Right lung (tissue), 10 donors: ENCODE measurements at places on chromosomes 1 and 21.

GRCh38 chr1:60151311-60151710 lies 77.7 kb upstream of the C1orf87 start:
- DNase-seq = no peak

- no peak for DNase-seq
Measured at GRCh38 chr1:210908257-210908656, 225.7 kb downstream of the KCNH1 start.

DNA sequence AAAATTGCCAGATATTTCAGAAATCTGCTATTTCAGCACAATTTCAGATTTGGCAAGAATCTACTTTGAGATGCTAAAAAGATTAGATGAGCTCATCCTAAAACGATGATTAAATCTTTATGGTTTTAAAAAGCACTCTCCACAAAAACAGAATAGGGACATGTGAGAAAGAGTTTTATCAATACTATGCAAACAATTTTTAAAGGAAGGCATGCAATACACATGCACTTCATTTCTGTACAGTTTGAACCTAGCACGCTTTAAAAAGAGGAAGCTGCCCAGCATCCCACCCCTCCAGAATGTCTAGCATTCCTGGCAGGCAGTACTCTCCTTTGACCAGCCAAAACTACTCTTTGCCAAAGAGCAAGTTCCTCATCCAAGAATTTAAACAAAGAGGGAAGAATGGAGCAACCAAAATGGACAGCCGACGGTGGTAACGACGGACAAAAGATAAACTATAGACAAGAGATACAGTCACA lies 1.3 kb downstream of the ARHGAP29 start:
- DNase-seq = peak; percentile 18

DNA sequence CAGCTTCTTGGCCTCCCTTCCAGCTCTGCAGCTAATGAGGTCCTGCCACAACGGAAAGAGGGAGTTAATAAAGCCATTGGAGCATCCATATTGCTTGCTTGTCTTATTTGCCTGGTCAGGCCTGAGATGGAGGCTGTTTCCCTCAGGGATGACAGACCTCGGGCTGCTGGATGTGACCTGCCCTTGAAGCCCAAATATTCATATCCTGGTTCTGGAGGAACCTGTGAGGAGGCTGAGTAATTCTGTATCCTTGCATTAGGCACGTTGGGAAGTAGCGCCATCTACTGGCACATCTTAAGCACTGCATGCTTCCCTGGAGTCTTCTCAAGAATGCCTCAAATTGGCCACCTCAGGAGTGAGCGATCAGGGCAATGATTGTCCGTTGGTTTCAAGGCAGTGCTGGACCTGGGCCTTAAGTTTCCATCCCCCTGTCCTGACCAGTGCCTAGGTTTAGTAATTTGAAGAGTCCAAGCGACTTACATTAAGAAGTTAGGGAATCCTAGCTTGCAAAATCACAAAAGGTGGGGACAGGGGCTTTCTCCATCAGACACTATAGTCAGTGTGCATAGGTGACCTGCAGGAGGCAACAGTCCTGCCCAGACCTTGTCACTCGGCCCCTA lies 13.8 kb upstream of the NASP start:
- DNase-seq = peak; percentile 54

GRCh38 chr21:28821276-28822122 lies 171.2 kb downstream of the LTN1 start:
- peak; percentile 39 for DNase-seq

DNA sequence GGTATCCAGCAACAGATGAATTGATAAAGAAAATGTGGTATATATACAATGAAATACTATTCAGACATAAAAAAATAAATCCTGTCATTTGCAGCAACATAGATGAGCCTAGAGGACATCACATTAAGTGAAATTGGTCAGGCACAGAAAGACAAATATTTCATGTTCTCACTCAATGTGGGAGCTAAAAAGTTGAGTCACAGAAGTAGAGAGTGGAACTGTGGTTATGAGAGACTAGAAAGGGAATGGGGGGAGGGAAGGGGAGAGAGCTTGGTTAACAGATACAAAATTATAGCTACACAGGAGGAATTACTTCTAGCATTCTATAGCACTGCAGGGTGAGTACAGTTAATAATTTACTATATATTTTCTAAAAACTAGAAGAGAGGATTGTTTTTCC lies 37.1 kb upstream of the SERPINC1 start:
- no peak for DNase-seq

GRCh38 chr1:20840731-20841130 lies 53.6 kb upstream of the HP1BP3 start:
- DNase-seq = no peak

DNA sequence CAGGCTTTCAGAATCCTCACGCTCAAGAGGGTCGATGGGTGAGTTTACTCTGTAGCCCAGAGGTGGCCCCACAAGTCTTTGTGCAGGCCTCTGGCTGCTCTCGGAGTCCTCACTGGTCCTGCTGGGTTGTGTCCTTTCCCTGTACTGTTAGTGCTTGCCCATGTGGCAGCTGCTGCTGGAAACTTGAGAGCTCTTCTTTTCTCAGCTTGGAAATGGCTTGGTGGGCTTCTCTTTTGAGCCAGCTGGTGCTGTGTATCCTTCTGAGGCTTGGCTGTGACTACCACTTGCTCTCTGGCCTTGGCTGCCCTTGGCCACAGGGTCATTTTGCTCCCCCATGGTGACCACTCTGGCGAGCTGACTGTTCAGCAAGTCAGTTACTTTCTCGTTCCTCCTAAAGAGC lies 82.2 kb upstream of the LMO4 start:
- no peak for DNase-seq

DNA sequence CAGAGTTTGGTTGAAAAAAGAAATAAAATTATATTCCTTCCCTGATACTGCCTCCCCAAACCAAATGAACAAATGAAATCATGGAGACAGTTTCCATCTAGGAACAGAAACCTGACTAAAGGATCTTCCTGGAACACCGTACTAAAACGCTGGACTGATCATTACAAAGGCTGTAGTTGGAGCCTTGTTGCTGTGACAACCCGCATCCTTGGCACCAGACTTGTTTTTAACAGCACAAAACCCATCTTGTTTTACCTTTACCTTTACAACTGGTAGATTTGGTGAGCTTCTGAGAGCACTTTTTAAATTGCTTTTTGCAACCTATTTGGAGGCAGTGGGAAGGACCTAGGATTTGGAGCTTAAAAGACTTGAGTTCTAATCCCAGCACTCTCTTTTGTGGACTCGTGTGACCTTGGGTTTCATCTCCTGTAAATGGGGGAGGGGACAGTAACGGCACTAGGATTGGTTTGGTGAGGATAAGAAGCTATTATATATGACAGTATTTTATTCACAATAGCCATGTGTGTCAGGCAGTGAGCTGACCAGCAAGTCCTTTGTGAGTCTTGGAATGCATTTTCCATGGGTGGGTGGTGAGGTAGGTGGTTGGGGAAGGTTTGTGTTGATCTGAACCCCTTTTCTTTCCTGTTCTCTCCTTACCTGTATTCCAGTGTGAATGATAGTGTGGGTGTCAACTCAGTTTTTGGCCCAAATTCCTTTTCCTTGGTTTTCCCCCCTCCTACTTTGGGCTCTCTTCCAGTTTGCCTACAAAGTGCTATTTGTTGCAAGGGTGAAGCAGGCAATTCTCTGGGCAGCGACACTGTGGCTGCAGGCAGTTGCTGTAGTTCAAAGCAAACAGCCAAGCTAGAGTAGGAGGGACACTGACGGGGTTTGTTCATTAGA lies 12.6 kb downstream of the LRRC8D start:
- DNase-seq = no peak

- no peak for DNase-seq
Measured at GRCh38 chr21:42042651-42043050, 28.5 kb upstream of the UMODL1 start.

- no peak for DNase-seq
Measured at GRCh38 chr1:114216431-114217173, 62.9 kb upstream of the SYT6 start.
